Mucosa of descending colon (tissue), 3 donors: ENCODE measurements at places on chromosomes 4 and X. TPM values are rescaled to one million over a fixed set of nuclear protein-coding genes. Genes with fewer than 3 reads are reported as not detected.

Gene CHRDL1
- total RNA-seq: 101 TPM

Gene ANAPC10
- 13.5 TPM for total RNA-seq

Gene TMPRSS11A
- total RNA-seq: not detected

Gene CSAG2
- not detected for total RNA-seq

Gene SYN1
- 1.6 TPM for total RNA-seq

Gene FGFBP1
- total RNA-seq: 39.4 TPM

Gene DMP1
- total RNA-seq: not detected

Gene FGD1
- total RNA-seq: 8.1 TPM

Gene FAM114A1
- total RNA-seq: 94.7 TPM

Gene DDIT4L
- not detected for total RNA-seq

Gene F9
- total RNA-seq: not detected

Gene GK
- total RNA-seq: 32.2 TPM

Gene HPGD
- 177 TPM for total RNA-seq

Gene CXorf49
- not detected for total RNA-seq

Gene ARHGAP36
- 0.96 TPM for total RNA-seq
